ENCODE measurements at places on chromosomes 13 and 19. TPM values are rescaled to one million over a fixed set of nuclear protein-coding genes. Genes with fewer than 3 reads are reported as not detected.

DNA sequence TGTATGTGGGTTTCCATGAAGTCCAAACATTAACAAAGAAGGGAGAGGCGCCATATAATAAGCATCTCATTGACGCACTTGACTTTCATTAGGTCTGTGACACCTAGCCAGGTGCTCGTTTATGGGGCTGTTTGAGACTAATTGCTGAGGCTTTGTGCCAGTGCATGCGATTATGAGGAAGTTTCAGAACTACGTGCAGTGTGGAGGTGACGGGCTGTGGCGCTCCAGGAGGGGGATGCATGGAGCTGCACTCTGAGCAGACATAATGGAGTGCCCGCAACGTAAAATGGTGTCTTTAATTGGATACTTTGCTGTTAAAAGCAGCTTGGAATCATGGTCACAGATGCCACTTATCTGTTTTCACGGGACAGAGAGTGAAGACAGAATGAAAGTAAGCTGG, 223.2 kb downstream of the FGF9 start:
- DNase-seq = no peak

RHPN2 gene
- 9.9 TPM for polyA plus RNA-seq

GRCh38 chr19:1582201-1582600, 10.5 kb downstream of the MBD3 start:
- DNase-seq = no peak

- DNase-seq = no peak
Observed at GRCh38 chr19:8363803-8364771, at the start of gene ANGPTL4. ANGPTL4 (plus strand) TSS chr19:8364155; CDS start chr19:8364322, 167 bp downstream.

GRCh38 chr13:104641309-104641708, 1575.1 kb upstream of the SLC10A2 start:
- DNase-seq = no peak

DNA sequence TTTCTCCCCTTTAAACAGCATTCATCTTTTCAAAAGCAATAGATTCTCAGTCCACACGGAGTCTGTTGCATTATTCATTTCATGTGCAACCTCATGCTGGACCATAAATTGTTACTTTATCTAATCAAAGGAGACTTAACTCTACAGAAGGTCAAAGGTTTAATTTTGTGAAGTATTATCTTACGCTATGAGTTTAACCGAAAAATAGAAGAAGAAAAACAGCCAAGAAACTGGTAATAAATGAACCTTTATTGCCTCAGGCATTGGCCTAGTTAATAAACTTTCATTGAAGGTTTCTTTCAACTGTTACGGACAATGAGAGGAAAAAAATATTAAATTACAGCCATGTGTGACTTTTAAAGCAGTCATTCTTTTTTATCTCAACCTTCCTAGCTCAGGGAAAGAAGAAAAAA, 223.6 kb downstream of the DACH1 start:
- no peak for DNase-seq

GRCh38 chr13:41614671-41615527, 157.5 kb downstream of the RGCC start:
- no peak for DNase-seq

DNA sequence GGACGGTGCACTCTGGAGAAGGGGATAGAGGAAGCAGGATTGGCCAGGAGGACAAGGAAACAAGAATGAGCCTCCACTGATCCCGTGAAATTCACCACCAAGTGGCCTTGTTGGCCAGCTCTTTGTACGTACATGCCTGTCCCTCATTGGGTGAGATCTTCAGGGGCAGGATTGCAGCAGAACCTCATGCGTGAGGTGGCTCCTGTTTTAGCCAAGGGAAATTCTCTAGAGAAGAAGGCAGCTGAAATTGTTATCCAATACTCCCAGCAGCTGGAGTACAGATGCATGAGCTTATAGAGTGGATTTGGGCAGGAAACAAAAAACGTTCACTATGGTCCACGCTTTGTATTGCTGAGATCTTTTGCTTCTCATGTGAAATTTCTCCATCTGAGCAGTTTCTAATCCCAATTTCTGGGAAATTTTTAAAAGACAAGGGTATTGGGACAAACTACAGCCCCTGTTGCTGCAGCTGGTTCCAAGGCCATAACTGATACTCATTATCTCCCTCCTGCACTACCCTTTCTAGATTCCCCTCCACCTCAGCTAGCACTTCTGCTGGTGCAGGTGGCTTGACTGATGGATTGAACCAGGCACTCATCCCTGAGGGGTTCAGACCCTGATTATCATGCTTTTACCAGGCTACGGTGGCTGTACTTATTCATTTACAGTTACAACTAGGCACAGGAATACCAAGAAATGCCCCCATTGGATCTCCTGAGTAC, 3.9 kb upstream of the RNF6 start:
- no peak for DNase-seq

- DNase-seq = no peak
Observed at GRCh38 chr19:3599776-3600187, 6.9 kb downstream of the TBXA2R start.

DNA sequence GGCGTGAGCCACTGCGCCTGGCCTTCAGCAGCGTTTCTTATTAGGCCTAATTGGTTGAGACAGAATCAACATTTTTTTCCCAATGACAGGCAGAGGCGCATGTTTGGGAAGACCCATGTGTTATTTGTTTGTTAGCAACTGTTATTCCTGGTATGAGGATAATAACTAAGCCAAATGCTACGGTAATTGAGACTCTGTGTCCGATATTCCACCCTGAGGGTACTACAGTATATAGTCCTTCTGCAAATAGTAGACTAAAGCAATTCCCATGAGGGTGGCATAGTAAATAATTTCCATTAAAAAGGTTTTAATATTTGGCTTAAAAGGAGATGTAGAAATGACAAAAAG, 18.4 kb upstream of the CCL25 start:
- DNase-seq = no peak

HCST gene
- 1.2 TPM for polyA plus RNA-seq

DNA sequence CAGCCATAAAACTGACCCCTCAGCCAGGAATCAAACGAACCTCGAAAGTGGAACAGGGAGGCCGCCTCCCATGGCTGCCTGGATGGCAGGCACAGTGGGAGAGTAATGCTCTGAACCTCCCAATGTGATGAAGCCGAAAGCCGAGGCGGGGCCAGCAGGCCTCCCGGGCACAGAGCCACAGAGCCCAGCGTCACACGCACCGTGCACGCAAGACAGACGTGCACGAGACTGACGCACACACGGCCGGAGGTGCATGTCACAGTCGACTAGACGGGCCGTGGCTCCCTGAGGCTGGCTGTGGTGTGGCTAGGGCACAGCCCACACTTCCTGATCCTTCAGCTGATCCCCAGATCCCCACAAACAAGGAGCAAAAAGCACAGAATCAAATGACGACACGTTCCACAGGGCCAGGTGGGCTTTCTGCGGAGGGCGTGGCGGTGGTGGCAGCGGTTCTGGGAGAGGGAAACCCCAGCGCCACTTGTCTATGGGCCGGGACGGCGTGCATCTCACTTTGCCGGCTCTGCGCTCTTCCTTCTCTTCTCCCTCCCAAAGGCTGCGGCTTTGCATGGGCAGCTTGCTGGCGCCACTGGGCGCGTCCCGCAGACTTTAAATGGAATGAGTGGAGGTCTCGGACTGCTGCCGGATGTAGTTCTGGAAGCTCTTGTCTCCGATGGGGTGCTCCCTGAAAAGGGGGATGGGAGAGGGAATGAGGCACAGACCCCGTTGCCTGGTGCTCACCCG, 5.0 kb upstream of the C13orf46 start:
- DNase-seq = no peak

ZBTB45 gene
- polyA plus RNA-seq = 9.5 TPM

DNA sequence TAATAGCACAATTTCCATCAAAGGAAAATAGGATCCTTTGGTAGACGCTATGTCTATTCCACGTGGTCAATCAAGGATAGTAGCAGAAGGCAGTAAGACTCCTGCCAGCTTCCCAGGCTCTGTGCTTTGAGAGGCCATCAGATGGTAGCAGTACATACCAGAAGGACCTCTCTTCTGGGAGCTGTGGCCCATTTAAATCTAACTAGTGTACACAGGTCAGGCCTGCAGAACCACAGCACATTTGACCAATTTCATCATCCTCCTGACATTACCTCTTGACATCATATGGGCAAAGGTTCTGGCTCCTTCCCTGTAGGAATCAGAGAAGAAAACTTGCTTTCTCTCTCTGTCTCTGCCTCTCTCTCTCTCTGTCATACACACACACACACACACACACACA, 229.6 kb upstream of the HTR2A start:
- DNase-seq = no peak

ENOX1 gene
- 2.1 TPM for polyA plus RNA-seq

DNA sequence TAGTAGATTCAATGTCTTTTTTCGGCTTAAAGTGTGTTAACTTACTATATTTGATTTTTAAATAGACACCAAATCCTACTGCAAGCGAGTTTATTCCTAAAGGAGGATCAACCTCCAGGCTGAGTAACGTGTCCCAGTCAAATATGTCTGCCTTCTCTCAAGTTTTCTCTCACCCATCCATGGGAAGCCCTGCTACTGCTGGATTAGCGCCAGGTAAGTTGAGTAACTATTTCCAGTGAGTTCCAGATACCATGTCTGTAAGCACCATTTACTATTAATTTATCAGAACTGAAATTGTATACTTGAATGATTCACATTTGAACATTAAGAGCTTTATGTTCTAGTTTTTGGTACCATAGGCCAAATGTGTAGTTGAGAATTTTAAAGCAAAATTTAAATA, 81.8 kb downstream of the PAN3 start:
- DNase-seq = no peak

- DNase-seq = no peak
Observed at GRCh38 chr13:27954406-27954851, 14.7 kb downstream of the CDX2 start.

DNA sequence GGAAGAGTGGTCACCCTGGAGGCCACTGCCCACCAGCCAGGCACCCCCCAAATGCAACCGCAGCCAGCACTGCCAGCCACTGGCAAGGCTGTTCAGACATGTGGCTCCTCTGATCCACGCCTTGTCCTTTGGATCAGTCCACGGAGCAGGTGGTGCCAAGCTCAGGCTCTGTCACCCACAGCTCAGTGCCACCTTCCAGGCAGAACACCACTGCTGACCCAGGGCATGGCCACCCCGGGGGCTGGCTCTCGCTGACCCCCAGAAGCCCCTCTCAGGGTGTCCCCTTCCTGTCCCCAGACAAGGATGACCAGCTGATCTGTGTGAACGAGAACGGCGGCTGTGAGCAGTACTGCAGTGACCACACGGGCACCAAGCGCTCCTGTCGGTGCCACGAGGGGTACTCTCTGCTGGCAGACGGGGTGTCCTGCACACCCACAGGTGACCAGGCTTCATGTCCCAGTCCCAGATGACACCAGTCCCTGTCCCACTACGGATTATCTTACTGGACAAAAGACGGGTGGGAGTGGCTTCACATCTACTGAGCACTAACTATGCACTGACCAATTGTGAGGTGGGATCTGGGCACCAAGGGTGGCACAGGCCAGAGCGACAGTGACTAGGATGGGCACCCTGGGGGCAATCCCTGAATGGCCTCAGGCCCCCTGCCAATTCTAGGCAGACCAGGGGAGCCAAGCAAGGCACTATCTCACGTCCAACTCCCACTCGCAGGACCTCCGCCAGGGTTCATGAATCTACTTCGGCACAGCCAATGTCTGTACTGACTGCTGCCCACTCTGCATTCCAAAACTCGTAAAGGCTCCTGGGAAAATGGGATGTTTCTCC, 7.0 kb upstream of the F10 start:
- no peak for DNase-seq

- DNase-seq = no peak
Observed at GRCh38 chr13:41494202-41494601, 36.9 kb downstream of the RGCC start.

UBAC2 gene
- 84.7 TPM for polyA plus RNA-seq

TPTE2 gene
- polyA plus RNA-seq = not detected

DNA sequence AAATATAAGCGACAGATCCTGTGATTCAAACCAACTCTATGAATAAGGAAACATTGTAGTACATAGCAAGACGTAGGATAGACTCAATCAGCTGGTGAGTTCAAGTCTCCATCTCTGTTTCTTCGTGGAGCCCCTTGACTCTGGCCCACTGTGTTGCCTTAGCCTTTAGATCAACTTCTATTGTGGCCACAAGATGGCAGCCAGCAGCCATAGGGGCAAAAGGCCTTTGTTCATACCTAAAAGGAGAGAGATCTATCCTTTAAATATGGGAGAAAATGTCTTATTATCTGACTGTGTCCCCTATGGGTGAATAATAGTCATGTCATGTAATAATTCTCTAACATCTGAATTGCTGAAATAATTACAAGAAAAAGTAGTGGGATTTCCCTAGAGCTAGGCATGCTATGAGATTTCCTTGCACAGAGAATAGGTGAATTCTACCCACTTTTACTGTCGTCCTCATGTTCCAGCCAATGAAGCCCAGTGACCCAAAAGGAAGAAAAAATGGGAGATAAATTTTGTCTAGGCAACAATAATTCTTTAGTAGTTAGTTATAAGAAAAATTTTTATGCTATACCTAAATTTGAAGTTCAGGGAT, 129.4 kb downstream of the PCDH20 start:
- DNase-seq = no peak

DNA sequence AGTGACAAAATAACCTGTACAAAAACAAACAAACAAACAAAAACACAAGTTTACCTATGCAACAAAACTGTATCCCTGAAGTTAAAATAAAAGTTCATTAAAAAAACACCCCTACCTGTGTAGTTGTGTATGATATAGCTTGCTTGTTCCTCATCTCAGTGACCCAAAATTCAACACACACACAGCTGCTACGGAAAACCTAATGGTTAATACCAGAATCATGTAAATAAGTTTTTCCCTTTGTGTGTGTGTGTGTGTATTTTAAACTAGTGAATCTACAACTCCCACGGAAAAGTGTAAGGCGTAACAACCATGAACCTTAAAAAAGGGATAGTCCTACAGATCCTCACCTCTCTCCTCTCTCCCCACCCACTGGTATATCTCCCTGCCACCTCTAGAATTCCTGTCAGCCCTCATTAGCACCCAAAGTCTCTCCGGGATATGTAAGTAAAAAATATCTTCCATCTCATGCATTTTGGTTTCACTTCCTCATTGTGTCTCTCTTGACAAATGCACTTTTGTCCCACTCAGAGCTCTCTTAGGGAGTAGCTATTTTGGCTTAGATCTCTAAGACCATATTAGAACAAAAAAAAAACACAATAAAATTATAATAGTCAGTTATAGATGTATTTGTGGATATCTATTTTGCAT, 2236.5 kb downstream of the PCDH9 start:
- DNase-seq = no peak

GRCh38 chr13:79986890-79987289, 354.0 kb downstream of the SPRY2 start:
- DNase-seq = no peak

- DNase-seq = no peak
Observed at GRCh38 chr19:9936326-9937000, at the start of gene OLFM2. OLFM2 (minus strand) TSS chr19:9936515; CDS start chr19:9936366, 149 bp downstream.

DNA sequence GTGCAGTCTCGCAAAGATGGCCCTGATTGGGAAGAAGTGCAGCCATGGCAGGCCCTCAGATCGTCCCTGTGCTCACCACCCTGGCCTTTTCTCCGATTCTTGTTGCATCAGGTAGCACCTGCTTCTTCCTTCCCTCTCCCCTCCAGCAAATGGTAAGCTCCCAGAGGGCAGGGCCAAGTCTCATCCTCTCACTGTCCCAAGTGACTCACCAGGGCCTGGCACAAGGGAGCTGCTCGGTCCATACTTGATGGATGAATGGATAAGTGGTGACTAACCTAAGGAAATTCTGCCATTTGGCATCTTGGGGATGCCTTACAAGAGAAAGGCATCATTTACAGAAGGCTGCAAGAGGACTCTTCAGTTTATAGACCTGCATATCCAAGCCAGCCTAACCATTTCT, 84.9 kb downstream of the ZIC5 start:
- no peak for DNase-seq

- no peak for DNase-seq
Observed at GRCh38 chr13:96223231-96223630, 133.3 kb downstream of the HS6ST3 start.

All from BJ (cell line).